ENCODE measurements at places on chromosomes 4 and X. TPM values are rescaled to one million over a fixed set of nuclear protein-coding genes. Genes with fewer than 3 reads are reported as not detected.

CFAP47 gene
- total RNA-seq, result not detected

SLC9B1 gene
- 1.0 TPM for total RNA-seq

SOX3 gene
- not detected for total RNA-seq

DDX53 gene
- total RNA-seq, result not detected

UBE2K gene
- total RNA-seq, result 19.0 TPM

MAGEB1 gene
- total RNA-seq, result not detected

NDNF gene
- total RNA-seq, result not detected

ZRSR2 gene
- 7.2 TPM for total RNA-seq

HSFX4 gene
- not detected for total RNA-seq

AFM gene
- not detected for total RNA-seq

WNK3 gene
- total RNA-seq, result 0.51 TPM

PRDM8 gene
- total RNA-seq, result 0.53 TPM

MORC4 gene
- 23.7 TPM for total RNA-seq

LRP2BP gene
- 0.53 TPM for total RNA-seq

NRK gene
- not detected for total RNA-seq

GYPB gene
- total RNA-seq, result not detected

ACOX3 gene
- 22.0 TPM for total RNA-seq

MGARP gene
- 0.13 TPM for total RNA-seq

APELA gene
- not detected for total RNA-seq
